ENCODE measurements at places on chromosomes 1 and 21.

GRCh38 chr1:233479110-233479890 is 134.6 kb upstream of the KCNK1 start:
- DNase-seq: no peak

DNA sequence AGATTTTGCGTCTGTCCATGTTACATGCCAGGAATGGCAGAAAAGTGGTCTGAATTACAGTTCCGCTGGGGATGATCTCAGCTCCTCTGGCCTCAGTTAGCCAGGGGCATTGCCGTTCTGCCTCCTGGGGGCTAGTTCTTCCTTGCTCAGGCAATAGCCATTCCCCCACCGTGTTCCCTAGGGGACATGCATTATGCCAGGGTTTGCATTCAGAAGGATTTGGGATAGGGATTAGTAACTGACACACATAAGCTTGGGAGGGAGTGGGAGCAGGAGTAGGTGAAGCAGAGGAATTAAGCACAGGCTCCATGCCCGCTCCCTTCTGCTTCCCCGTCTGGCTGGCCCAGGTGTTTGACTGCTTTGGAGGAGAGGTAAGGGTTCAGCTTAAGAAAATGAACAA is 12.7 kb downstream of the LRRC71 start:
- no peak for DNase-seq

GRCh38 chr1:181676269-181676668 is 193.0 kb downstream of the CACNA1E start:
- peak; percentile 41 for DNase-seq

GRCh38 chr1:210598135-210598652 is 269.5 kb downstream of the HHAT start:
- peak; percentile 58 for DNase-seq

- DNase-seq: no peak
Observed at GRCh38 chr1:186306533-186306932, 68.5 kb downstream of the TPR start.

- DNase-seq: no peak
Observed at GRCh38 chr1:25624604-25625003, 8.0 kb downstream of the MAN1C1 start.

DNA sequence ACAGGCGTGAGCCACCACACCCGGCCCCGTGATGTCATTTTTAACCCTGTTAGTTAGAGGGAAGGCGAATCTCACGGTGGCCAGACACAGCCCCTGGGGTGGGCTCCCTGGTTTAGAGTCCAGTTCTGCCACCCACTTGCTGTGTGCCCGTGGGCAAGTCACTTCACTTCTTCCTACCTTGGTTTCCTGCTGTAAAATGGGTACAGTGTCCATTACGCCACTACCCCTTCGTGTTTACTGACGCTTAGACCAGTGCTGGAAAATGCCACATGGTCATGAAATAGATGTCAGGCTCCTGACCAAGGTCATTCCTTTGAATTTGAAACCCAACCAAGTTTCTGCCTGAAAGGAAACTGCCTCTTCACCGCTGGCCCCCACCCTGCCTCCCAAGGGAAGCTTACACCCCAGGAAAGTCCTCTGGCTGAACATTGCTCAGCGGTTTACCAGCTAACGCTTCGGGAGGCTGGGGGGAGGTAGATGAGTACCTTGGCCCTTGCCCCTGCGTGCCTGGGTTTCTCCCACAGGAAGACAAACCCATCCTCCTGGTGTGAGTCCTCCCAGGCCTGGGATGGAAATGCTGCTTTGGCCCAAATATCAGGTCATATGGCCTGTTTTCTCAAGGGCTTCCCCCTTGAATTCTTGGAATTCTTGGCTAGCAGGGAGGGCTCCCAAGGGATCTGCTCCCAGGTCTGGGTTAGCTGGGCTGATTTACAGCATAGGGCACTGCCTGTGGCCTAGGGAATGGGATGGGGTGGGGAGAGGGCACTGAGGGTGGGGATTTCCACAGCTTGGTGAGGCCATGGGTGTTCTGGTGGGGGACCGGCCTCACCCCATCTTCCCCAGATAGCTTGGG is 7.6 kb upstream of the AADACL4 start:
- DNase-seq: no peak

GRCh38 chr1:96559181-96559580 is 162.4 kb upstream of the PTBP2 start:
- peak; percentile 11 for DNase-seq

All from A673 (cell line).